ENCODE measurements at places on chromosomes 11 and 22. TPM values are rescaled to one million over a fixed set of nuclear protein-coding genes. Genes with fewer than 3 reads are reported as not detected.
A peak's percentile ranks its signal among the peaks of the same experiment; 100 is the strongest.

Gene SREBF2
- 68.1 TPM for total RNA-seq

Gene SLC22A8
- not detected for total RNA-seq

Gene EIF1AD
- total RNA-seq: 27.4 TPM

Gene KCNJ4
- total RNA-seq: not detected

Gene THY1
- 16.8 TPM for total RNA-seq

- H3K4me3 ChIP-seq: no peak overlapping the region
- DNase-seq: no peak
- H3K27ac ChIP-seq: no peak overlapping the region
- H3K27me3 ChIP-seq: peaks cover 2% of the 10 kb centered on the region
- no peaks in the 10 kb centered on the region for H3K4me1 ChIP-seq
- no peaks in the 10 kb centered on the region for H3K36me3 ChIP-seq
Observed at GRCh38 chr22:48357961-48358360, 1469.7 kb downstream of the BRD1 start.

DNA sequence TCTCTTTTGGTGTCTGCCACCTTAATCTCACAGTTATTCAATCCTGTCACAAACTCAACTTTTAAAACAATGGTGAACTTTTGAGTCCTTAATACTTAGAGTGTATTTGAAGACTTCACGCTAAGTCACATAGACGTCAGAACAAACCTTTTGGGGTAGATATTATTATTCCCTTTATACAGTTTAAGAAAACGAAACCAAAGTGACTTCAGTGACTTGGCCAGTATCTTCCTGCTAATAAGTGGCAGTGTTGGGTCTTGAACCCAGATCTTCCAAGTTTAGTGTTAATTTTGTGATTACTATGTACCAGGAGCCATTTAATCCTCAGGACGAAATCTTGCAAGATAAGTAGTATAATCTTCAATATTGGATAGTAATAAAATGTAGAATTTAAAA is 691 bp downstream of the CEP295 start:
- peak overlapping the region; percentile 84 for H3K27ac ChIP-seq
- no peaks in the 10 kb centered on the region for H3K27me3 ChIP-seq

GRCh38 chr11:125201525-125202141 is 37.1 kb downstream of the PKNOX2 start:
- no peak overlapping the region for H3K27ac ChIP-seq
- no peak overlapping the region for H3K4me3 ChIP-seq
- no peaks in the 10 kb centered on the region for H3K36me3 ChIP-seq
- peaks cover 14% of the 10 kb centered on the region for H3K4me1 ChIP-seq

All from lung (tissue), 17 donors.